NCI-H2171 treated with DMSO at 0.1 percent for 48 hours (cell line): ENCODE measurements at places on chromosomes 5 and 9.

- DNase-seq, result no peak
These were observed 251.3 kb downstream of the KDM4C start for GRCh38 chr9:7009065-7009464.

- DNase-seq, result peak; percentile 75
These were observed 456.0 kb downstream of the BNC2 start for GRCh38 chr9:16414451-16414850.

- DNase-seq, result no peak
These were observed 2125.4 kb upstream of the WWC1 start for GRCh38 chr5:166166071-166166470.

- DNase-seq, result no peak
These were observed 786 bp upstream of the TSSK1B start for GRCh38 chr5:113435575-113435974.

GRCh38 chr9:71279151-71279739, 157.8 kb upstream of the TRPM3 start:
- no peak for DNase-seq

DNA sequence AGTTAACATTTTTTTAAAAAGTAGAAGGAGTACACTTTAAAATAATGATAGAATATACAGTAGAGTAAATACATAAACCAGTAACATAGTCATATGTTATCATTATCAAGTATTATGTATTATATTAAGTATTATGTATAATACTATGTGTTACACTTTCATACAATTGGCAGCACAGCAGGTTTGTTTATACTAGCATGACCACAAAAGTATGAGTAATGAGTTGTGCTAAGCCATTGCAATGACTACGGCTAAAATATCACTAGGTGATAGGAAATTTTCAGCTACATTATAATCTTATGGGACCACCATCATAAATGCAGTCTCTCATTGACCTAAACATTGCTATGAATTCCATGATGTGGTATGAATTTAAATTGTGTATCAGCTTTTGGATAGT, 506.0 kb downstream of the HTR1A start:
- DNase-seq, result no peak

DNA sequence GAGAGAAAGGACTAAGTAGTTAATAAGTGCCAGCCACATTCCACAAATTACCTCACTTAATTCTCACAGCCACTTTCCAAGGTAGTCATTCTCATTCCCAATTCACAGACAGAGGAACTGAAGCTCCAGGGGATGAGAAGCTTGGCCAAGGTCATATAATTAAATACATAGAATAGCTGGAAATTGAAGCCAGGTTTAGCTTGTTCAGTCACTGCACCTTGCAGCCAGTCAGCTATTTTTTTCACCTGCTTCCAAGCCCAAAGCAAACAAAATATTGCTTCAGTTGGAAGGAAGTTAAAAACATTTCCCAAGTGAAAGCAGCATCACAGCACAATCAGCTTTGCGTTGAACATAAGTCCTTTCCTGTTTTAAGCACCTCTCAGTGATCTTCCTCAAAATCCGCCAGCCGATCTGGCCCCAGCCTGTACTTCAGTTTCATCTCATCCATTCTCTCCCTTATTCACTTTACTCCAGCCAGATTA, 4.8 kb downstream of the ALDH1A1 start:
- DNase-seq, result no peak

GRCh38 chr5:167305591-167306213, 985.7 kb upstream of the WWC1 start:
- DNase-seq, result no peak

DNA sequence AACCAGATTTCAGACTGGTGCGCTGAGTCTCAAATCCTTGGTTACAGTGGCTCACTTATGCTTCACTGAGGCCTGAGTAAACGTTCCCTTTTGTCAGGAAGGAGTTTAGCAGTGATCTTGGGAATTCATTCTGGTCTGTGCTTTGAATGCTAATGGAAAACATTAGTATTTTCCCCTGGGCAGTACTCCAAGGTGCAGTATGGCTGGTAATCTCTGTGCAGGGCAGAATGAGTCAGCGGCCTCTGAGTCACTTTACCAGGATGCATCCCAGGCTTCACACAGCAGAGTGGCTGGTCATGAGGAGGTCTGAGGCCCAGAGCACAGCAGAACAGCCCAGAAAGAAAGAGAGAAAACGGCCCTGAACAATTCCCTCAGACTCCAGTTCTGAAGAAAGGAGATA, 54.0 kb downstream of the PCA3 start:
- no peak for DNase-seq

GRCh38 chr5:164799391-164799790, 1294.0 kb downstream of the MAT2B start:
- DNase-seq, result no peak

- no peak for DNase-seq
These were observed 72.7 kb downstream of the TTLL11 start for GRCh38 chr9:122020398-122020797.

DNA sequence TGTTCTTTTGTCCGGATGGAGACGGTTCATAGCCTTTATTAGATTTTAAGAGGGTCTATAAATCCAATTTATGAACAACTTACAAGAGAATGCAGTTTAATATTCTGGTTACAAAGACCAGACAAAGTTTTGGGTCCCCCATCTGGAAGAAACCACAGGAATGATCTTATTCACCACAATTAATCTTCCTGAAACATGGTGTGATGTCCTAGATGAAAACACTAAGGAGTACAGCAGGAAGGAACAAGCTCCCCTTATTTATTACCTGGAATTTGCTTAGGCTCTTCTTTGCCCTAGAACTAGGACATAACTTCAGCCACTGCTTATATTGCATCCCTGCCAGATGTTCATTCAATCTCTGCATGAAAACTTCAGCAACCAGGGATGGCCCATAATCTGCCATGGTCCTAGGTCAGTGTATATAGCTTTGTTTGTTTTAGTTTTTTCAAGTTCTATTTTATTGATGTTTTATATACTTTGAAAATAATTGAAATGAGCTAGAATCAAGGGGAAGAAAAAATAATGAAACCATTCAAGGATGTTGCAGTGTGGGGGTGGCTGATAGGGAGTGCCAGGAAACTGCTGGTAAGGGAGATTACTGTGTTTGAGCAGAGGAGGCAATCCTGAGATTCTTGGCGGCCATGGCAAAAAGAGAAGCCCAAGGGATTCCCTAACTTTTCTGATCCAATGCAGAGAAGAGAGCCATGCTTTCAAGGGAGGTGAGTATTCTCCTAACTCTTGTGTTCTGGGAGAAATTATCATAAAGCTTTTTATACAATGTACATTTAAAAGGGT, 16.8 kb downstream of the TXNDC8 start:
- no peak for DNase-seq

- DNase-seq, result no peak
These were observed 801.5 kb upstream of the DMAC1 start for GRCh38 chr9:8600914-8601680.

GRCh38 chr9:102840335-102840734, 154.8 kb upstream of the CYLC2 start:
- no peak for DNase-seq

DNA sequence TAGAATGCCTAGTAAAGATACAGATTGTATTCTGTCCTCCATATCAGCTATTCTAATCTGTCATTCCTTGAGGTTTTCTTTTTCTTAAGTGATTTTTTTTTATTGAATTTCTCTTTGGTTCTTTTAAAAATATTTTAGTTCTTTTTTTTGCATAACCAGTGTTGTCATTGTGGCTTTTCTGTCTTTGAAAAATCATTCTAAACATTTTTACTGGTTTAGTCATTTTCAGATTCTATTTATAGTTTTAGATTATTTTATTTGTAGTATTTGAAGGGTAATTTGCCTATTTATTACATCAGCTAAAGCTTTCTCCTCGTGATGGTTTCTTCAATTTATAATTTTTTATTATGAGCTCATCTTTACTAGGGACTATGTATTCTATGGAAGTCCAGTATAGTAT, 78.1 kb downstream of the NDUFAF2 start:
- no peak for DNase-seq

DNA sequence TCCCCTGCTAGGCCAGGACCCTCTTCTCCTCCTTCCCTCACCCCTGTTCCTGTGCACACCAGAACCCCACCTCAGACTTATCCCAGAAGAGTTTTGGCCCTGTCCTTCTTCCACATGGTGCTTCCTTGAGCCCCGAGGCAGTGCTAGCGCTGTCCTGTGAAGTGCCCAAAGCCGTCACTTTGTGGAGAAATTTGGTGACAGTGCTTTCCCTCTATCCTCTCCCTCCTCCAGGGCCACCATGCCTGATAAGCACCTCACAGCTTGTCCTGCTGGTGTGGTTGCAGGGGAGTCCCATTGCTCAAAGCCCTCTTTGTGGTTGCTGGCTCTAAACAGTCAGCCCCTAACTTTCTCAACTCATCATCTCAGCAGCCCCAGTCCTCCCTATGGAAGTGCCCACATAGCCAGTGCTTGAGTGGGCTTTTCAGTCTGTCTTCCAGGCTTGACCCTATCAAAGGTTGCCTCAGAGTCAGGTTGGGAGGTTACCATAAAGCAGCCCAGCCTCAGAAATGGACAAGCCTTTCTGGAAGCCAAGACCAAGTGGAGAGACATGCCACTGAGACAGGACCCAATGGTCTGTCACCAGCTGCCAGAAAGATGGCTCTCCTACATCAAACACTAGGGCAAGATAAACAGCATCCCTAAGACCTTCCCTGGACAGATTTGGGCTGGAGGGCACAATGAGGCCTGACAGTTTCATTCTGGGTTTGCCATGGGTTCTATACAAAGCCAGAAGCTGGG, 18.0 kb downstream of the IGIP start:
- DNase-seq, result no peak

DNA sequence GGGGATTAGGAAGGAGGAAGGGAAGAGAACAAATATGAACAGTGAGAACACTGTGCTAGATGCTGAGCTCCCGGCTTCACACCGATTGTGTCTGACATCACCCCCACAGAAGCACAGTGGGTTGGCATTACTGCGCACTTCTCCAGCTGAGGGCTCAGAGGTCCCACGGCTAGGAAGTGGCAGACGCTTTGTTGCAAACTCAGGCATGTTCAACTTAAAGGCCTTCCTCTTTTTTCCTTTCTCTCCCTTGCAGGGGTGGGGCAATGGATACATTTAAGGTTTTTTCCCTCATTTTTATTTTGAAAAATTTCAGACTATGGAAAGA, 15.5 kb upstream of the SHB start:
- no peak for DNase-seq

DNA sequence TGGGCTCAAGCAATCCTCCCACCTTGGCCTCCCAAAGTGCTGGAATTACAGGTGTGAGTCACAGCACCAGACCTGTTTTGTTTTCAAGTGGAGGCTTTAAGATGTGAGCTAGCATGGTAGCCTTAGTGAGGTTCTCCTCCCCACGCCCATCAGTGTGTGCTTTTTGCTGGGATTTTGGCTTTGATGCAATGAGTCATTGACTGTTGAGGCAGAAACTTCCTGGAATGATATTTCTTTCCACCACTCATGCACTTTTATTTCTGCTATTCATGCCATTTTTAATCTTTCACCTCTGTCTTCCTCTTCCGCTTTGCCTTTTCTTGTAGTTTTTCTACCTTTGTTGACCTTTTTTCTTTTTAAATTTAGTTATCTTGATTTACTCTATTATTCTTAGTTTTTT, 4.2 kb upstream of the NFIL3 start:
- DNase-seq, result no peak

DNA sequence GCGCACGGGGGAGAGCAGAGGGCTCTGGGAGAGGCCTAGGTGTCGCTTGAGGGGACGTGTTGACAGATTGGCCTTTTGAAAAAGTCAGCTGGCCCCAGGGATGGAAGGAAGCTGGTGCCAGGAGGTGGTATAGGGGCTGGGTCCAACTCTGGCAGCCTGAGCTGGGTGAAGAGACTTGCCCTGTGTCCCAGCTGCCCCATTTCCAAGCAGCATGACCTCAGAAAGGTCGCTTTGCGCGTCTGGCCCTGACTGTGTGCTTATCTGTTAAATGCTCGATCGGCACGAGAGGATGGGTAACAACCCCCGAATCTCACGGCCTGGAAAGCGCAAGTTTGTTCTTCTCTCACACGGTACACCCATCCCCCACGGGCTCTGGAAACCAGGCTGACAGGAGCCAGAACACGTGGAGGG, 31.2 kb upstream of the LAMC3 start:
- no peak for DNase-seq

DNA sequence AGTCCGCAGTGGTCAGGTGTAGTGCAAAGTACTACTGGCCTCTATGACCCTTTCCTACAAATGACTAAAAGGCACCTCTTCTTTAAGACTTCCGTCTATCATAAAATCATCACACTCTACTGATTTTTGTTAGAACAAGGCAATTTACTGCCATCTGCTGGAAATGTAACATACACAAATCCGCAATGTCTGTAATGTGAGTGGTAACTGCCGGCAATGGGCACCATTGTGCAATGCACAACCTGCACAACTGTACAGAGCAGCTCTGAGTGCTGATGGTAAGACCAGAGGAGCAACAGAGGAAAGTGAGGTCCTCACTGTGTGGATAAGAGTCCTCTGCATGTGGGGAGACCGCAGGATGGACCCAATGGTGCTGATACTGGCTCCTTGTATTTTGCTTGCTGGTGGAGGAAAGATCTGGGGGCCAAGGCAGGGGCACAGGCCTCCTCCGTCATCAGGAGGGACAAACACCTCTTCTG, 103.7 kb downstream of the ATPSCKMT start:
- DNase-seq, result peak; percentile 45

DNA sequence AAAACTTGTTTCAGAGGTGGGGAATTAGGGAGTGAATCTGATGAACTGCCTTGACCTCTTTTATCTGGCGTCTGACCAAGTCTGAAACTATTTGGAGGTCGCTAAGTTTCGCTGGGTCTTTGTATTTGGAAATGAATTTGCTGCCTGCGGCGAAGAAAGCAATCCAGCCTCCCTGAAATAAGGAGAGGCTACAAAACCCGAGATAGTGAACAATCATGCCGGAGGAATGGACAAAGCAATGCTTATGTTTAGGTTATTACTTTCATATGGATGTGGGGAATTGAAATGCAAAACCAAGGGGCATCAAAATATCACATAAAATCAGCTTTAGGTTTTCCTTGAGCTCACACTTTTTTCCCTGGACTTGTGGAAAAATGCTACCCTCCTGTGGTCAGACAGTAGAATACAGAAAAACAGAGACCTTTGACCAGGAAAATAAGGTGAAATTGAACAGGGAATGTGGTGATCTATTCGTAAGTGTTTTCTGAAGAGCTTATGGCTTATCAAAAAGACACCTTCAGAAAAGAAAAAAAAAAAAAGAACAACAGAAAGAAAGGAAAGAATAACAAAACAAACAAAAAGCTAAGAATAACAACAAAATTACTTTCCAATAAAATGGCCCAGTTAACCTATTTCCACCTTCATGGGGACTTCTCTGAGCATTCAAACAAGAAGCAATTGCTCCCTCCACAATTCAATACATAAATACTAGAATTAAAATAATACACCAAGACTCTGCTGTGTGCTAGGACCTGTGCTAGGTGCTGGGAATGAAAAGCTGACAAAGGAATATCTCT, 68.6 kb upstream of the DPYSL3 start:
- DNase-seq, result peak; percentile 58

GRCh38 chr9:123551734-123552133, 195.7 kb downstream of the CRB2 start:
- no peak for DNase-seq
